ENCODE measurements at places on chromosomes 7 and 10. TPM values are rescaled to one million over a fixed set of nuclear protein-coding genes. Genes with fewer than 3 reads are reported as not detected.

DNA sequence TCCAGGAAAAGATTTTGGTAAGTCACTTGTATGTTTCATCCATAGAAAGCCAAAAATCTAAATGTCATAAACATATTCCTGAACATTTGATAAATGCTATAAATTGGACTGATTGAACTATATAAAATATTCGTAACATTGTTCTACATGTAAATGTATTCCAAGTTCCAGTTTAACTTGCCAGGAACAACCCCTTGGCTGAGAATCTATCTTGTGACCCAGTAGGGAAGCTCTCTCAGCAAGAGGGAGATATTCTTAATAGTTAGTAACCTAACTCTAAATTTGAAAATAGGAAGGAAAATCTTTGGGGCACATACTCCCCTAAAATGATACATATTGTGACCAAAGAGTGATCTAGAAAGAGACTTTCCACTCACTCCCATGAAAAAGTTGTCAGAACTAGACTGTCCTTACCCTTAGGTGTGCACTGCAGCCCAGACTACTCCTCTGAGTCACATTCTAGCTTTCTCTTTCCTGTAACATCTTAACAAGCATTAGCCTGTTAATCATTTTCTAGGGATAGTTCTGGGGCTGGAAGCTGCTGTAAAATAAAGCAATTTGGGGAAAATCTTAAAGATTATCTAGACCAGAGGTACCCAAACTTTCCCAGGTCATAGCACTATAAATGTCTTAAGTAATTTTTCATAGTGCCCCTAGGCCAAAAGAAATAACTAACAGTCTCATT, 73.7 kb upstream of the SKAP2 start:
- no peak overlapping the region for H3K4me3 ChIP-seq
- no peaks in the 10 kb centered on the region for H3K4me1 ChIP-seq
- H3K27me3 ChIP-seq: no peaks in the 10 kb centered on the region
- DNase-seq: no peak
- no peak overlapping the region for H3K27ac ChIP-seq

- H3K36me3 ChIP-seq: peaks cover 5% of the 10 kb centered on the region
- H3K4me3 ChIP-seq: no peak overlapping the region
- peaks cover 19% of the 10 kb centered on the region for H3K4me1 ChIP-seq
- H3K27me3 ChIP-seq: peaks cover 2% of the 10 kb centered on the region
Observed at GRCh38 chr10:102581981-102582580, 62.2 kb upstream of the TRIM8 start.

DNA sequence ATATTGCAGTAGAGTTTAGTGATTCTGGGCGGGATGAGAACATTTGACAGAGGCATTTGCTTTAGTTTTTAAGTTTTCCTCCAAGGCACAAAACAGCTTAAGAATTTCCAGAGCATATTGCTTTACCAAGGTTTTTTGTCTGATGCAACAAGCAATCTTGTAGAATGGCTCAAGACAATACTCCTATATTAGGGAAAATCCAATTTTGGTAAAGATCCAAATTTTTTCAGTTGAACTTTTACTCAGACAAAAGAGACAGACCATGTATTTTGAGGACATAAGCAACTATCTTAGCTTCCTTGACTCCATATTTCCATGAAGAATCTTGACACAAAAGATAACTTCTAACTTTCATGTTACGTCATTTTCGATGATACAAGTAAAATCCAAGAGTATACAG, 92.3 kb upstream of the NANOS1 start:
- peaks cover 15% of the 10 kb centered on the region for H3K36me3 ChIP-seq
- peaks cover 5% of the 10 kb centered on the region for H3K4me1 ChIP-seq
- no peaks in the 10 kb centered on the region for H3K27me3 ChIP-seq
- H3K27ac ChIP-seq: no peak overlapping the region

- peaks cover 4% of the 10 kb centered on the region for H3K36me3 ChIP-seq
- H3K27me3 ChIP-seq: peaks cover 8% of the 10 kb centered on the region
- DNase-seq: peak; percentile 19
- no peak overlapping the region for H3K4me3 ChIP-seq
Observed at GRCh38 chr10:46545861-46546590, 10.4 kb downstream of the GPRIN2 start.

GRCh38 chr10:109103278-109103677, 820.0 kb downstream of the XPNPEP1 start:
- H3K36me3 ChIP-seq: no peaks in the 10 kb centered on the region
- H3K4me1 ChIP-seq: no peaks in the 10 kb centered on the region
- no peak overlapping the region for H3K27ac ChIP-seq
- DNase-seq: no peak
- no peak overlapping the region for H3K4me3 ChIP-seq

GRCh38 chr10:103685880-103686669, 169.3 kb downstream of the SH3PXD2A start:
- H3K4me3 ChIP-seq: no peak overlapping the region
- peak overlapping the region; percentile 17 for H3K27ac ChIP-seq
- H3K4me1 ChIP-seq: peaks cover 5% of the 10 kb centered on the region
- H3K36me3 ChIP-seq: no peaks in the 10 kb centered on the region
- peaks cover 6% of the 10 kb centered on the region for H3K27me3 ChIP-seq

- H3K4me3 ChIP-seq: no peak overlapping the region
- DNase-seq: no peak
- H3K4me1 ChIP-seq: peaks cover 6% of the 10 kb centered on the region
- H3K36me3 ChIP-seq: no peaks in the 10 kb centered on the region
Observed at GRCh38 chr10:96608805-96609204, 22.0 kb upstream of the TM9SF3 start.

DNA sequence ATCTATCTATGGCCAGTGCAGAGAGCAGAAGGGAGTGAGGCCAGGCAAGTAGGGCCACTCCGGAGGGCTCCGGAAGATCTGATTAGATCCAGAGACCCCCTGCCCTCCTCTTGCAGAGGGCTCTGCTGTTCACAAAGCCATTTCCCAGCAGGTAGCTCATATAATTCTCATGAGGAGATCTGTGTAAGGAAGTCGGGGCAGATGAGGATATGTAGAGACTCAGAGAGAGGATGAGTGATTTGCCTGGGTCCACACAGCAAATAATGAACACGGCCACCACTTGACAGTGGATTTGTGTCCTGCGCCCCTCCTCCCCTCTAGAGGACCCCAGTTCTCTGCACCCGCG, 2.6 kb downstream of the MUC12 start:
- H3K27me3 ChIP-seq: peaks cover 17% of the 10 kb centered on the region
- no peak overlapping the region for H3K4me3 ChIP-seq
- peaks cover 11% of the 10 kb centered on the region for H3K4me1 ChIP-seq
- H3K27ac ChIP-seq: no peak overlapping the region
- peaks cover 6% of the 10 kb centered on the region for H3K36me3 ChIP-seq

DNA sequence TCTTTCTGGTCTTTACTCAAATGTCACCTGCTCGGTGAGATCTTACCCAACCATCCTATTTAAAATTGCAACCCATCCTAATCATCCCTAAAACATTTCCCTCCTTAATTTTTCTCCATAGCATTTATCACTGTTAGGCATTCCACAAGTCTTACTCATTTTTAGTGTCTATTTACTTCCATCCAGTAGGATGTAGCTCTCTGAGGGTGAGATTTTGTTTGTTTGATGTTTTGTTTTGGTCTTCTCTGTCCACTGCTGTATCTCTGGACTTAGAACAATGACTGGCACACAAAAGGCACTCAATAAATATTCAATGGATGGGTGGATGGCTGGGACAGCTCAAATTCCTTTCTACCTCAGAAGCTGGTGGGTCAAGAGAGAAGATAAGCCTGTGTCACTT, 15.8 kb upstream of the DUSP5 start:
- no peaks in the 10 kb centered on the region for H3K36me3 ChIP-seq
- no peak overlapping the region for H3K4me3 ChIP-seq
- H3K4me1 ChIP-seq: no peaks in the 10 kb centered on the region
- H3K27ac ChIP-seq: no peak overlapping the region
- peaks cover 2% of the 10 kb centered on the region for H3K27me3 ChIP-seq

DNA sequence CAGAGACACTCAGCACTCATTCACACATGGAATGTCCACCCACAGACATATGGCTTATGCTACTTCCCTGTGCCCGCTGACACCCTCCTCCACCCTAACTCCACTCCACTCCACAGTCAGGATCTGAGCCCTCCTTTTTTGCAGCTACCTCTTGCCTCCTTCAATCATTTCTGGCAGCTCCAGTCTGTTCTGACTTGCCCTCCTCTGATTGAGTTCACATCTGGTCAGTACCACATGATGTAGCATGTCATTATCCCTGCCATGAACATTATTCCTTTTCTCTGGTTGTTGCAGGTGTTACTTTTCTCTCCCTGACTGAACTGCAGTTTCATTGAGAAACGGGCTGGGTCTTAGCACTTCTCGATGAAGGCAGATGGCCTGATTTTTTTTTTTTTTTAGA, 130.1 kb upstream of the EGR2 start:
- no peak overlapping the region for H3K4me3 ChIP-seq
- H3K27me3 ChIP-seq: peaks cover 6% of the 10 kb centered on the region
- H3K4me1 ChIP-seq: no peaks in the 10 kb centered on the region
- DNase-seq: no peak
- peaks cover 7% of the 10 kb centered on the region for H3K36me3 ChIP-seq
- H3K27ac ChIP-seq: no peak overlapping the region

- no peak for DNase-seq
- peaks cover 5% of the 10 kb centered on the region for H3K36me3 ChIP-seq
- H3K4me1 ChIP-seq: peaks cover 13% of the 10 kb centered on the region
- H3K27ac ChIP-seq: no peak overlapping the region
- peaks cover 6% of the 10 kb centered on the region for H3K27me3 ChIP-seq
- H3K4me3 ChIP-seq: peak overlapping the region; percentile 100
Observed at GRCh38 chr7:99499371-99499720, 735 bp downstream of the ZNF394 start.

DNA sequence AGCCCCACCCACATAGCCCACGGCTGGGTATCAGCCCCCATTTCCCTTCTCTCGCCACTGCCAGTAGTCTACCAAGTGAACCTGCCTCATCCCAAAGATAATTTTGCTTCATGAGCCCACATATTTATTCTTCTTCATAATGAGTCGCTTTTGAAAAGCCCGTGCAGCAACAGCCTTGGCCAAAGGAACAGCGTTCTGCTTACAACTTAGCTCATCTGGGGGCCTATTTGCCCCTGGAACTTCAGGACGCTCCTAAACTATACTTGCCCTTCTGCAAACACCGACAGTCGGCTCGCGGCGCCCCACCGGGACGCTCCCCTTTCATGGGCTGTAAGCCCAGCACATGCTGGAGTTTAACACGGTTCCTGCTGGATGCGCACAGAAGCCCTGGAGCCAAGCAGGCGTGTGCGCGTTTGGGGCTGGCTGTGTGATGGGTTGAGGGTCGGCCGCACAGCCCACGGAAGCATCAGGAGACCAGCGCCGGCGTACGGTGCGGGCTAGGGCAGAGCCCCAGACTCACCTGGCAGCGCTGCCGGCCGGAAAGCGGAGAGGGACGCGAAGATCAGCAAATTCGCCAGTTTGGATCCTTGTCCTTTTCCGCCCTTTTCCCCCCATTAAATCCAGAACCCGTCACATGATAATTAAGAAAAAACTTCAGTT, 370 bp downstream of the TMEM60 start:
- peaks cover 10% of the 10 kb centered on the region for H3K4me1 ChIP-seq
- no peaks in the 10 kb centered on the region for H3K36me3 ChIP-seq
- H3K27ac ChIP-seq: peak overlapping the region; percentile 77
- peaks cover 9% of the 10 kb centered on the region for H3K27me3 ChIP-seq
- DNase-seq: peak; percentile 52
- peak overlapping the region; percentile 96 for H3K4me3 ChIP-seq

DNA sequence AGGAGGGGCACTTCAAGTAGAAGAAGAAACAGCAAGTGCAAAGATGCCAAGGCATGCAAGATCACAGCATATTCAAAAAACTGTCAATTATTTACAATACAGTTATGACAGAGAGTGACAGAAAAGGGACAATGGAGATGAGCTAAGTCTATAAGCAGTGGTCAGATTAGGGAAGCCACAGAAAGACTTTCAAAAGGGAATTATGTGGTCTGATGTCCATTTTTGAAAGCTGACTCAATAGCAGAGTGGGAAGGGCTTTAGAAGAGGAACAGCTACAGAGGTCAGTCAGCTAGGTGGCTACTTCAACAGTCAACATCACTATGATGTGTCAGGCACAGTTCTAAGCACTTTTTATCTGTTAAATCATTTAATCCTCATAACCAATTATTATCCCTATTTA, 45.2 kb upstream of the SPOCK2 start:
- H3K4me1 ChIP-seq: no peaks in the 10 kb centered on the region
- peaks cover 12% of the 10 kb centered on the region for H3K36me3 ChIP-seq
- H3K4me3 ChIP-seq: no peak overlapping the region
- no peak for DNase-seq
- no peaks in the 10 kb centered on the region for H3K27me3 ChIP-seq

DNA sequence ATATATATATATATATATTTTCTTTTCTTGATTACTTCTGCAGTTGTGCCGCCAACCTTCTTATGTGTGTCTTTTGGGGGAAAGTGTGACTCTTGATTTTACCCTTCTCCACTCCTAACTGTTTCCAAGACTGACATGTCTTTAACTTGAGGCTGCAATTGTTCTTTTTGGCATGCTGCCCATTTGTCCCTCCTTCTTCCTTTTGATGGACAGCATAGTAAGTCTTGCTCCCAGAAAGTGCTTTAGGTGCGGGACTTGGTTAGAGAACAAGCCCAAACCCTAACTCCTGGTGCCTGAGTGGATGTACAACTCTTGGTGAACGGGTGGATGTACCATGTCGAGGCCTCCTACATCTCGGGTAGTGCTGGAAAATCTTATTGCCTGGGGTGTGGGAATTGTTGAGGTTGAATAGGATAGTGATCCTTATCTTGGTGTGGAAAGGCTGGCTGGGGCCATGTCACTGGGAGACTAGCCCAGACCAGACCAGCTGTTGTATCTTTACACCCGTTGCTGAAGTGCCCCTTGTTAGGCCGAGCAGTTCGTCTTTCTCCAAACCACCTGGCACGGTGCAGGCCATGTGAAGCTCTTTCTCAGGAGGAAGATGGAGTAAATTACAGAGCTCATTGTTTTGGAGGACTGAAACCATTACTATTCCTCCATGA, 16.3 kb downstream of the TCF7L2 start:
- no peak overlapping the region for H3K27ac ChIP-seq
- H3K36me3 ChIP-seq: no peaks in the 10 kb centered on the region
- H3K27me3 ChIP-seq: peaks cover 2% of the 10 kb centered on the region
- no peak overlapping the region for H3K4me3 ChIP-seq
- H3K4me1 ChIP-seq: peaks cover 2% of the 10 kb centered on the region

GRCh38 chr7:117011419-117012260, 58.3 kb downstream of the ST7 start:
- no peak overlapping the region for H3K4me3 ChIP-seq
- H3K27me3 ChIP-seq: no peaks in the 10 kb centered on the region
- H3K27ac ChIP-seq: no peak overlapping the region
- peaks cover 8% of the 10 kb centered on the region for H3K4me1 ChIP-seq
- DNase-seq: no peak

DNA sequence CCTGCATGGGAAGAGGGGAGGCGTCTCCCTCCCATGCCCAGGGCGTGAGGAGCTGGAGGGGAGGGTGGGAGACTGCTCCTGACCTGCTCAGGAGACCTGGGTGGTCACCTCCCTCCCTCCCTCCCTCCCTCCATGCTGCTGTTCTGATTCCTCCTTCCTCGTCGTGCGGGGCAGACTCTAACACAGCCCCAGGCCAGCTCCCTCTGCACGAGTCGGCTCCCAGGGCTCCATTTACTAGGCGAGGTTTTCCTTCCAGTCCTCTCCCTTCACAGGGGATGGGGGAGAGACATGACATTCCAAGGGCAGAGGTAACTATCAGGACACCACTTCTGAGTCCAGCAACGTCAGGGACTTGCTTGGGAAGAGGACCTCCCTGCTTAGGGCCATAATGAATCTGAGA, 23.6 kb downstream of the VIPR2 start:
- H3K4me3 ChIP-seq: no peak overlapping the region
- peaks cover 8% of the 10 kb centered on the region for H3K4me1 ChIP-seq
- H3K27me3 ChIP-seq: peaks cover 6% of the 10 kb centered on the region

Gene INA
- 625 TPM for total RNA-seq

Gene OLAH
- not detected for total RNA-seq

Gene AKR1C4
- total RNA-seq: not detected

Gene SLC13A1
- total RNA-seq: not detected

Gene TEX47
- total RNA-seq: not detected

Gene PSPH
- total RNA-seq: 51.6 TPM

Gene ANKRD2
- not detected for total RNA-seq

Gene CFAP43
- 0.44 TPM for total RNA-seq
